ENCODE measurements at places on chromosomes 5 and 9.

GRCh38 chr5:134090522-134090921 lies 24.0 kb upstream of the TCF7 start:
- no peak for DNase-seq

DNA sequence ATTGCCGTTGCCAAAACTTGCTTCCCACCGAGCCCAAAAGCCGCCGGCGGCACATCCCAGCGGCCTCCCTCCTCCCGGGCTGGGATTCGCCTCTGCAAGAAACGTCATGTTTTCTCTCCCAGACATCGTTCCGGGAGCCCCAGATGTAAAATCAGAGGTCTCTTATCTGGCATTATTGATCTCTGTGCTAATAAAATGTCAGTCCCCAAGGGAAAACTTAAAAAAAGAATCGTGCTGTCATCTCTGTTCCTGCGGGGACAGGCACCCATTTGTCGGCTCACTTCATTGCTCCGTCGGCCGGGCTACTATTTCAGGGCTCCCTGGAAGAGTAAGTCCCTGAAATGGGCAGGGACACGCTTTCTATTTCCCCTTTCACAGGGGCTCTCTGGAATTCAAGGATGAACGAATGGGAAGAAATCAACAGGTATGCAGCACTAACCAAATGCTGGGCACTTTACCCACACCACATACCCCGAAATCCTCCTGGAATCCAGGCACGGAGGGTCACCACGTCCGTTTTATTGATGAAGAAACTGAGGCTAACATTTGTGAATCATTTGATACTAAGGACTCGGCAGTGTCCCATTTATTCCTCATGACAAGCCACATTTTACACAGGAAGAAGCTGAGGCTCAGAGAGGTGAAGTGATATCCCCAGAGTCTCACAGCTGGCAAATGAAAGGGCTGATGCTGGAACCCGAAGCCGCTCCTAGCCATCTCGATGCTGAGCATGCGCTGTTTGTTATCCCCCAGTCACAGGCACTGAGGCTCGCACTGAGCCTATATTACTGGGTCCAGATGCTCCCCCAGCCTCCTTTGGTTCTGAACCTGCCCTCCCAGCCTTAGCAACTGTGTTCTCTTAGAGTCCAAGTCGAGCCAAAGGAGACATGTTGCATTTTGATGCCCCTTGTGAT lies 35.7 kb upstream of the MSX2 start:
- DNase-seq, result no peak

DNA sequence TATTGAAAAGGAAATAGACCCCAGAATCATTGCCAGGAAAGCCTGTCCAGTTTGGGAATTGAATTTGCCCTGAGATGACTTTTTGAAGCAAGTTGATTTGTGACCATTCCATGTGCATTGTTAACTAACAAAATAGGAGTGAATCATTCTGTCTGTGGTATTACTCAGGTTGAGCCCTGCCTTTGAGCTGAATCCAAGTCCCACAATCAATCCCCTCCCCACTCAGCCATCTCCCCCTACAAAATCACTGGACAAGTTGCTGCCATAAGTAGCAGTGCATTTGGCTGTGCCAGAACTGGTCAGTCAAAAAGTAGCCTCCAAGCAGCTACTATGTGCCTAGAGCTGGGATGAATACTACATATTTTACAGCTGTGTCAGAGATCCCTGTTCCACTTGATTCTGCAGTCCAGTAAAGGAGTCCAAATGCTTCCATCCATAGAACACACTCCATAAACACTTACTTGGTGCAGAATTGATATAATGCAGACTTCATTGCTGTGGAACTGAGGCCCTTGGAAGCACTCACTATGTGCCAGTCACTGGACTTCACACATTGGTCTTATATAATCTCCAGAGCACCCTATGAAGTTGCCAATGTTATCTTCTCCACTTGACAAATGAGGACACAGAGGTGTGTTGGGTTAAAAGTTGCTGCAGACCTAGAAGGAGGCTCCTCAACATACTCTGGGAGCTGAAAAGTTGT lies 96.1 kb downstream of the ZNF462 start:
- DNase-seq, result no peak

GRCh38 chr5:93359296-93359959 lies 221.6 kb downstream of the NR2F1-AS1 start:
- DNase-seq, result no peak

DNA sequence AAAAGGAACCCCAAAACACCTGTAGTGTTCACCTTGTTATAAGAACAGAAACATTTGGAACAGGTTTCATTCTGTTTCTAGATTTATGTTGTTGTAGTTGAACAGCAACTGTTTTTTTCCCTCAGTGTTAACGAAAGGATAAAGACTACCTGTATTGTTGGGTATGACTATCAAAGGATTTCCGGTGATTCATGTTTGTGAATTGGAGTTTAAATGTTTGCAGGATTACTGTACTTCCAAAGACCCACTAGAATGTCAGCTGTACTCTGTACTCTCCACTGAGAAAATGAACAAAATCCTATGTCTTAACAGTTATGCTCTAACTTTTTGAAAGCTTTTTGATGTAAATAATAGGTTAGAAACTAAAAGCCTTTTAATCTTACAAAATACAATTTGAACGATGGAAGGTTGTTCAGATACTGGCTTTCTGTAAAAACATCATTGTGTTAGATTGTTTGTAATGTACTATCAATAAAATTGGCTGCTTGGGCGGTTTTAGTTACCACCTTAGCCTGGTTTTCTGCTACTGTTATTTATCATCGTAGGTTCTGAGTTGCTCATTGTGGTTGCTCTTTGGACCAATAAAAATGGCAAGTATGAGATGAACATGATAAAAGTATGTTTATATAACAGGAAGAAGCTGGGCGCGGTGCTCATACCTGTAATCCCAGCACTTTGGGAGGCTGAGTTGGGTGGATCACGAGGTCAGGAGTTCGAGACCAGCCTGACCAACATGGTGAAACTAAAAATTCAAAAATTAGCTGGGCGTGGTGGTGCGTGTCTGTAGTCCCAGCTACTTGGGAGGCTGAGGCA lies 44.1 kb downstream of the DCP2 start:
- DNase-seq, result no peak

- DNase-seq, result no peak
These were observed 132.8 kb upstream of the RAI14 start for GRCh38 chr5:34523387-34523726.

GRCh38 chr9:25889661-25890060 lies 211.4 kb upstream of the TUSC1 start:
- no peak for DNase-seq
